NCI-H446 treated with DMSO at 0.1 percent for 48 hours (cell line): ENCODE measurements at places on chromosomes 4 and X.

DNA sequence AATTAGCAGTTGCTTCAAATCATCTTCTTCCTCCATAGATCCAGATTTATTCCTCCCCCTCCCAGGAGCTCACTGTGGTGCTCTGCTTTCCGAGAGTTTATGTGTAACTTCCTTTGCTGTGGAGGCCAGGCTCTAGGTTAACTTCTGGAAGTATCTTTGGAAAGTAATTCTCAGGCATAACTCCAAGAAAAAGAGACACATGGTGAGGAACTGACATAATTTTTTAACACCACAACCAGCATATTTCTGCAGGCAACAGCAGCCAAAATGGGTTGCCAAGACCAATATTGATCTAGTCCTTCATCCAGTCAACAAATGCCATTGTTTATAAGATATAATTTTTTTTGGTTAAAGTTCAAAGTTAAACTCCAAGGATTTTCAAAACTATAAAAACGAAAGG lies 114.5 kb upstream of the RBPJ start:
- DNase-seq, result peak; percentile 44

DNA sequence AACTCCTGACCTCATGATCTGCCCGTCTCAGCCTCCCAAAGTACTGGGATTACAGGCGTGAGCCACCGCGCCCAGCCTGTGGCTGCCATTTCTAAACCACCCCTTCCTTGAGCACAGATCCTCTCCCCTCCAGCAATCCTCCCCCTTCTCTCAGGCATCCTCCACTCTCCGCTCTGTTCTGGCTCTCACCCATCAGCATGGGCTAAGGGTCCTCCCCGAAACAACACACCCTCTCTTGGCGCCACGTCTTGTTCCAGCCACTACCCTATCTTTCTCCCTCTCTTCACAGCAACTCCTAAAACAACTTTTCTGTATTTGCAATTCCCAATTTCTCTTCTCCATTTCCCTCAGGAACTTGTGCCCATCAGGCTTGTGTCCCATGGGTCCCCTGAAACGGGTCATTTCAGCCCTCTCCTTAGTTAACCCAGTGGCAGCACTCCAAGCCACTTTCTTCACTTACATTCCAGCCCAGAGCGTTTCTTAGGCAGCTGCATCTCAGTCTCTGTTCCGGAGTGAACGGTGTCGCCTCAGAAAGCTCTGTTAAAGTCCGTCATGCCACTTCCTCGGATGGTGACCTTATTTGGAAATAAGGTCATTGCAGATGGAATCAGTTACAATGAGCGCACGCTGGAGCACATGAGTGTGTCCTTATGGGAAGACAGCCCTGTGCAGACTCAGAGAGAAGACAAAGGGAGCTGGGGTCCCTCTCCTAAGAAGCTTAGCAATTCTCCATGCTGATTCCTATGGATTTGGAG lies 28.3 kb upstream of the CLDN24 start:
- DNase-seq, result no peak

DNA sequence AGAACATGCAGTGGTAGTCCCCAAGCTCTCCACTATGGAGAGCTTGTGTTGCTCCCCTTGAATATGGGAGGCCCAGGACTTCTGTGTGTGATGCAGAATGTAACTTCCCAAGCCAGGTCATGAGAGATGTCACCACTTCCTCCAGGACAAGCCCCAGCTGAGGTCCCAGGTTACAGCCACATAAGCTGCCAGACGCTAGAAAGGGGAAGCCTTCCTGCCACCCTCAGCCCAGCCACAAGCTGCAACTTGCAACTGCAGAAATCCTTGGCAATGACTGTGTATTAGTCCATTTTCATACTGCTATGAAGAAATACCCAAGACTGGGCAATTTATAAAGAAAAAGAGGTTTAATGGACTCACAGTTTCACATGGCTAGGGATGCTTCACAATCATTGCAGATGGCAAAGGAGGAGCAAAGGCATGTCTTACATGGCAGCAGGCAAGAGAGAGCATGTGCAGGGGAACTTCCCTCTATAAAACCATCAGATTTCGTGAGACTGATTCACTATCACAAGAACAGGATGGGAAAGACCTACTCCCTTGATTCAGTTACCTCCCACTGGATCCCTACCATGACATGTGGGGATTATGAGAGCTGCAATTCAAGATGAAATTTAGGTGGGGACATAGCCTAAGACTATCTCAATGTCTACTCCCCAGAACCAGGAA lies 91.5 kb upstream of the DHX15 start:
- no peak for DNase-seq

DNA sequence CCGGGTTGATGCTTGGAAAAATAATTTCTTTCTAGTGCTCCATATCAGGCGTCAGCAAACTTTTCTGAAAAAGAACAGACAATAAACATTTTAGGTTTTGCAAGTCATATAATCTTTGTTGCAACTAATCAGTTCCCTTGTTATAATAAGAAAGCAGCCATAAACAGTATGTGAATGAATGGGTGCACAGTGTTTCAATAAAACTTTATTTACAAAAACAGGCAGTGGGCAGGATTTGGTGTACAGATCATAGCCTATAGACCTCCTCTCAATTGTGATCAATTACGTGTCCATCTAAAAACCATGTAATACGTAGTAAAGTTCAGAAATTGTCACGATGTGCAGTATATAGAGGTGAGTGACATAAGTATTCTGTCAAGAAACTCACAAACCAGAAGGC lies 143.4 kb downstream of the AREG start:
- DNase-seq, result no peak

DNA sequence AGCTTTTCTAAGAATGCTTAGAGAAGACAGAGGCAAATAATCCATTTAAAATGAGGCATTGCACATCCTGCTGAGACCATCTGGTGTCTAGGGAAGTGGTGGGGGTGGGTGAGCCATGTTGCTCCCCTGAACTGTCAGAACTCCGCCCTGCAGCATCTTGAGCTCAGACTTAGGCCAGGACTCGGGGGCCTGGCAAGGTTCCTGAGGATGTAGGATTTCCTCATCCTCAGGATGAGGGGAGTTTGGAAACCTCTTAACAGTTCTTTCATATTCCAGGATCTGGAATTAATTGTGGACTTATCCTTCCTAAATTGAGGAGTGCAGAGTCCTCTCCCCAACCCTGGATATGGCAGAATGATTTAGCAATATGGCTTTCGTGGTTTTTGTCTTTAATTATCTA lies 6.6 kb downstream of the TLL1 start:
- no peak for DNase-seq

GRCh38 chr4:2065106-2065930 lies 6.2 kb downstream of the NAT8L start:
- no peak for DNase-seq

DNA sequence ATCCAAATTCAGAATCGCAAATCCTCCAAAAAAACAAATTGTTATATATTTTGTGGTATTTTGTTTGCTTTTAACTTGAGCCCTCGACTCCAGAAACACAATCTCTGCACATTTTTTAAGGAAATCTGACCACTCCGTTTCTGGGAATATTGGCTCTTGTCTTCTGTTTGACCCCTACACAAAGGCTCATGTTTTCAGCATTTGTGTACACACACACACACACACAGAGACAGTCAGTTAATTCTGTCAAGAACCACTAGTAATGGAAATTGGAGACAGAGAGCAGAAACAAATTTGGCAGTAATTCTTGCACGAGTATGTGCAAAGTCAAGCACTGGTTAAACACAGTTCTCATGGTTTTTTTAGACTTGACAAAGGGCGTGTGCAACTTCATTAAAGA lies 115.4 kb downstream of the AFAP1 start:
- DNase-seq, result no peak

DNA sequence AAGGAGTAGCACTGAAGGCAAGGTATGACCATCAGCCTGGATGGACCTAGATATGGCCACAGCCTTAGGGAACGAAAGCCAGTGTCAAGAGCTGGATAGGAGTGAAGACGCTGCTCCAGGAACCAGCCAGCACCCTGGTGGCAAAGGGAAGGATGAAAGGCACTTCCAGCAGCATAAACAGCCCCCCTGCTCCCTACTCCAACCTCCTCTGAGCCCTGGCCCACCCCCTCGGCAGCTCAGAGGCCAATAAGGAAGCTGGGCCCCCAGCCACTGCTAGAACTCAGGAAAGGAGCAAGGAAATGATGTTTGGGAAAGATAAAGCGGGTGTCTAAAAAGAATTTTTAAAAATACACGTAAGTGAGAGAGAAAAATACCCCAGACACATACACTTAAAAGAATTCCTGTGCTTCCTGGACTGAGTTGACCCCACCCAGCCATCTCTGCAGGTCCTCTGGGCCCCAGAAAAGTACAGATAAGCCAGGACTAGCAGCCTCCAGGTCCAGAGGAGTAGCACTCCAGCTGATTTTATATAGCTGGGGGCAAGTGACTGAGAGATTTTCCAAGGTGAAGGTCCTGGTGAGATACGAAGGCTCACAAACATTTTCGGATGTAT lies 170.4 kb downstream of the SHROOM4 start:
- no peak for DNase-seq

GRCh38 chr4:99664716-99665115 lies 7.1 kb upstream of the C4orf54 start:
- no peak for DNase-seq

DNA sequence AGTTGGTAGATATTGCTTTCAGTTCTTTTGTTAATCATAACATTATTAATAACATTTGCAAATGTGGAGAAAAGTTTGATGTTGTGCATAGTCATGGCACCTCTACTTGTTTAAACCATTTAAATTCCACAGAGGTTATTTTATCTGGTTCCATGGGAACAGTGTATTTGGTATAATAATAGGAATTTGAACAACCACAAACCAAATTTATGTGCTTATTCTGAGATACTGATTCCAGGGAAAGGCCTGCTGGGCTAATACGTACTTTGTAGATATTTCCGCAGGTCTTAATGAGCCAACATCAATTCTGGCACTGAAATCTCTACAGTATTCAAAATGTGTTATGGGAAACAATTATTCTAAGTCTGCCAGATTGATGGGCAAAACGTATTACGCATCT lies 319.0 kb downstream of the DKK2 start:
- DNase-seq, result no peak

DNA sequence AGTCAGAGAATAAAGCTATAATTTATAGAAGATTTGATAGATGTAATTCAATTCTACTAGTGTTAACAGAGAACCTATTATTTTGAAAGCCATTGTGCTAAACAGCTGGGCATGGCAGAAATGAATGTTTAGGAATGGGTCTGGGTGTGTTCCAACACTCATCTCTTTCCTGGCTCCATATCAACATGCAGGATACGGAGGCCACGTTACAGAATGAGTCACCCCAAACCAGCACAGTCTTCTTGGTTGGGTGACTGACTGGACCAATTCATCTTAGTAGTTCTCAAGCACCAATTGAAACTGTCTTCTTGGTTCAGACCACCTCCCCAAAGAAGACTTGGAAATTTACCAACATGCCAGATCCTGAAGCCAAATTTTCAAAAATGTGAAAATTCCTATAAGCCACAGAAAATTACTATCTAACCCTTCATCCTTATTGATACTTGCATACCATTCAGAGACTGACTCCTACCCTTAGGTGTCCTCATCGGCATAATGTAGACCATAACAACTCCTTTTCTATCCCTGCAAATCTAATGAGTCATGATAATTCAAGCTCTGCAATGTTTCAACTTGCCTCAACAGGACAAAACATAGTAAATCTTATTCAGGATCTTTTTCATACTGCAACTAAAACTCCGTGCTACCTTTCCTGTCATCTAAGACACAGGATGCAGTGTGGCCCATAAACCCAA lies 52.0 kb upstream of the ATOH1 start:
- DNase-seq, result peak; percentile 53

DNA sequence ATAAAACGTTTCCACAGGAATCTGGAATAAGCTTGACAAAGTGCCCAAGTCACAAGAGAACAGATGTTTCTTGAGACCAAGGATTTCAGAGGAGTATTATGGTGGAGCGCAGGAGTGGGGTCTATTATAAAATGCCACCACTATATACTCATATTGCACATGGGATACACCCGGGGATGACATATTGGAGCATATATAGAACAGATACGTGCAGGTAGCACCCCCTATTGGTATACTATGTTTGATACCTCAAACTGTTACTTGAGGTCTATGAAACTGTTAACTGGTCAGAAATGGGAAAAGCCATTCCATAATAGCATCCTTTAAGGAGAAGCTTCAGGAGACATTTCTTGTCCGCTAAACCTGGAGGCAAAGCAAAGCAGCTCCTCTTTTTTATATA lies 86.0 kb downstream of the PCYT1B start:
- no peak for DNase-seq

GRCh38 chr4:5782829-5783476 lies 72.0 kb downstream of the EVC start:
- DNase-seq, result no peak
